ACHN (cell line): ENCODE measurements at places on chromosomes 1 and 21.

DNA sequence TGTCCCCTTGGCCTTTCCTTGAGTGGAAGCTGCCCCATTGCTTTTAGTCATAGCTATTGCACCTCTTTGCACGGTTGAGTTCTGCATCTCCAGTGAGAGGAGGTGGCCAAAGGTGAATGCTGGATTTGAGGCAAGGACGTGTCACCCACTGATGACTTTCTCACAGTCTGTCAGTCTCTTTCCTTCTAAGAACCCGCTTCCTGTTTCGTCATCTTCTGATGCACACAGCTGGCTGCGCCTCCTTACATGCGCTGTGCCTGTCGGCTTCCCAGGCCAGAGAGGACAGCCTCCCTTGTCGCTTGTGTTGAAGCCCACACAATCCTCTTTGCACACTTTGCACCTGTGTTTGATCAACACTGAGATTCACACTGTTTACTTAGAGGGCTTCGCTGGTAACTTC is 41.8 kb upstream of the PWP2 start:
- no peak for DNase-seq

GRCh38 chr21:28193189-28193588 is 799.5 kb downstream of the LTN1 start:
- peak; percentile 1 for DNase-seq

DNA sequence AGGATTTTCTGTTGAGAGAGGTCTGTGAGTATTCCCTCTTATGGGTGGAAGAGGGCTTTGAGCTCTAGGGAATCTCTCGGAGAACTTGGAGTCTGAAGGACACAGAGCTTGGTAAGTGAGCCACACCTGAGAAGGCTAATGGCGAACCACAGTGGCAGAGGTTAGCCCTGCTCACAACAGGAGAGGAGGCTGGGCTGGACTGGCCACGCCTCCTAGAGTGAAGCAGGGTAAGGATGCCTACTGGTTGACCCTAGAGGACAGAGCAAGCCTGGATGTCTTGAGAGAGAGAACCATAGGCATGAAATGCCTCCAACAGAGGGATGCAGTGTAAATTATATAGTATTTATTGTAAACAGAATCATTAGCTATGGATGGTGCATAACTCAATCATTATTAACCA is 232.6 kb downstream of the PCP4 start:
- no peak for DNase-seq

DNA sequence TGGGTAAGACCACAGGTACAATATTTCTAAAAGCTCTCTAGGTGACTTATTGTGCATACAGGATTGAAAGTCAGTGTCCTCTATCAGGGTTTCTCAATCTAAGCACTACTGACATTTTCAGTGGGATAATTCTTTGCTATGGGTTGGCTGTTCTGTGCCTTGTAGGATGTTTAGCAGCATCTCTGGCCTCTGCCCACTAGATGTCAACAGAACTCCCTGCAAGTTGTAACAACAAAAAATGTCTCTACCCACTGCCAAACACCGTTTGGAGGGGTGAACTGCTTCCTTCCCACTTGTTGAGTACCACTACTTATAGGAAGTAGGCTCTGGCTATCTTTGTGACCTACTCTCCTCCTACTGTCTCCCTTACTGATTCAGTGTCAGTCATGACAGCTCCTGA is 90.1 kb upstream of the ZRANB2 start:
- no peak for DNase-seq

DNA sequence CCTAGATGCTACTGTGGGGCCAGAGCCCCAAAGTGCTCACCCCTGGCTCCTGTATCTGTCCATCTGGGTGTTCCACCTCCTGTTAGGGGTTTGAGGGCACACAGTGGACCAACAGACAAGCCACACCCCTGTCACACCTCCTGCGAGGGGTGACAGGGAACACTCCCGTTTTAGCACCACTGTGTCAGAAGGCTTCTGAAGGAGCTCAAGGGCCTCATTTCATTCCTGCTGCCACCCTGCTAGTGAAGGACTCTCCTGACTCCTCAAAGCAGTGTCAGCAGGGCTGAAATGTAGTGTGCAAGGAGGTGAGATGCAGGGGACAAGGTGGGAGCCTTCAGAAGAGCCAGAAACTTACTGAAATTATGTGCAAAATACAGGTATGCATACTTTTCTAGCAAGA is 174.6 kb downstream of the GPATCH2 start:
- DNase-seq: no peak

DNA sequence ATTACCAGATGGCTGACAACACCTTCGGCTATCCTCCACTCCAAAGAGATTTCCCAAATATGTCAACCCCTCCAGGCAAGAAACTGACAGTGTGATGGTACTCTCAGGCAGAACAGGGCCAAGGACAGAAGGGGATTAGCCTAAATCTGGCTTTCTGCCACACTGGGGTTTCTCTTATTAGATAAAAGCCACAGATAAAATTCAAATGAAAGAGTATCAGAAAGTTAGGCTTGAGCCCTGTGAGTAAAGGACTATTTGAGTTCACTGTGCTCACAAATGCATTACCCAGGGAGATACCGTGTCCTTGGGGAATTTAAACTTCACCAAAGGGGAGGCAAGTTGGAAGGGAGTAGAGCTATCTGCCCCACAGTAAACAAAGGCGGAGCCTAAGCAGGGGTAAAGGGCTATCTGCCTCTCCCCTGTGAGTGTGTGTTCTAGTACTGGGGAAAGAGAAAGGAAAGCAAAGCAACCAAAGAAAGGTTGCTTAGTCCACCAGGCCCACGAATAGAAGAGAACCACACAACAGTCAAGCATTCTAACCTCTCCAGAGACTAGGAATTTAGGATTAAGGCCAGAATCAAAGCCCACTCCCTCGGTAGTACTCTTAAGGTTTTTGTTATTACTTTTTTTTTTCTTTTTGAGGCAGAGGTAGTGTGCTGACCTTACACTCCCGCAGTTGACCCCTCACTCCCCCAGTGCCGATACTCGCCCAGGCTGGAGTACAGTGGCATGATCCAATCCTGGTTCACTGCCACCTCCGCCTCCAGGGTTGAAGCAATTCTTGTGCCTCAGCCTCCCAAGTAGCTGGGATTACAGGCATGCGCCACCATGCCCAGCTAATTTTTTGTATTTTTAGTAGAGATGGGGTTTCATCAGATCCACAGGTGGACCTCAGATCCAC is 12.7 kb downstream of the TPM3 start:
- DNase-seq: no peak

- peak; percentile 13 for DNase-seq
Observed at GRCh38 chr1:187476671-187477070, 647.9 kb downstream of the PLA2G4A start.

GRCh38 chr1:8343464-8344001 is 25.6 kb downstream of the SLC45A1 start:
- peak; percentile 89 for DNase-seq

DNA sequence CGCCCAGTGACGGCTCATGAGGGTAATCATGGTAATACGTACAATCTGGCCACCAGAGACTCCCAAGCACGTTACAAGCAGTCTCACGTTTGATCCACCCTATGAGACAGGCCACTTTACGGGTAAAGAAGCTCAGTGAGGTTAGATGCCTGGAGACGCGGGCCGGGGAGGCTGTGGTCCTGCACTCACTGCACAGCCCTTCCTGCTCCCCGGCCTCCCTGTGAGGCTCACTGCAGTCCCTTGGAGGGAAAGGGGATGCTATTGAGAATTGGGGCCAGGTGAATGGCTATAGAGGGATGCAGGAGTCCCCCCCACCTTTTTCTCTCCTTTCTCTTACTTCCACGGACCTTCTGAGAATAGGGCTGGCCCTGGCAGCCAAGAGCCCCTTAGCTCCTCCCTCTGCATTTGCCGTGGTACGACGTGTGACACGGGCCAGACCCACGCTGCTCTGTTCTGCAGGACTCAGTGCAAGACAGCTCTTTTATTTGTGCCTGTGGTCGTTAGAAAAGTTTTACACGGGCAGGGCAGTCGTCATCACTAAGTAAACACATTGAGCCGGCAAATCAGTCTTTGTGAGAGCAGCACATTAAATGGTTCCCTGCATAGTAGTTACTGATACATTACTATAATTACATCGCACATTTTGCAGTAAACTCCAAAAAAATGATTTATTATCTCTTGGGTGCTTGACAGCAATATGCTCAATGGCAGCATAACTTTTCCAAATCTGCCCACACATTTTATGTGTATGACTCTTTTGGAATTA is 18.8 kb downstream of the KIF26B start:
- DNase-seq: no peak
